Activated CD8-positive, alpha-beta memory T cell treated with anti-CD3 and anti-CD28 coated beads, Interleukin-2, amount 50 U/mL, for 4 hours (primary cell): ENCODE measurements at places on chromosomes 11 and 22.
A peak's percentile ranks its signal among the peaks of the same experiment; 100 is the strongest.

- no peak for DNase-seq
Measured at GRCh38 chr11:7332451-7332850, 80.7 kb downstream of the SYT9 start.

DNA sequence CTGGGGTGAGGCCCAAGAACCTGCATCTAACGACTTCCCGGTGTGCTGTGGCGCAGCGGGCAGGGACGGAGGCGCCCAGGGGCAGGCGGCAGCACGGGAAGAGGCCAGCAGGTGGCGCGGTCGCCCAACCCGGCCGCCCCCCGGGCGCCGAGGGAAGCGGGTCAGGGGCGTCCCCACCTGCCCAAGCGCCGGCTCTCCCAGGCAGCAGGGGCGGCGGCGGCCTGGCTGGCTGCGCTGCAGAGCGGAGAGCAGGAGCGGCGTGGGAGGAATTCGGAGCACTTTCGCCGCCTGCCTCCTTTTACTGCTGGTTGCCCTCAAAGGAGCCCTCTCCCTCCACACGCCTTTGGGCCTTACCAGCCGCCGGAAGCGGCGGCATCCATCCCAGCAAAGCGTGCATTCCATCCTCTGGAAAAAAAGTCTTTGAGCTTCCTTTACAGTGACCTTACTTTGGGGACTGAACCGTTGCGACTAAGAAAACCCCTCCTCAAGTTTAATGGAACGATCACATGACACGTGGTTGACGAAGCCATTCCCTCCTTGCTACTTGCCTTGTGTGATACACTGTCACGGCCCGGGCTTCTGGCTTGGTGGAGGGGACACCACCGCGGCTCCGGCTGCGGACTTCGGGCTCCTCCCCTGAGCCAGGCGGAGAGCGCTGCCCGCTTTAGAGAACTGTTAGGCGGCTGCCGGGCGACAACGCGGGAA lies 106.8 kb upstream of the CLMP start:
- DNase-seq, result peak; percentile 66

GRCh38 chr11:40188848-40189247 lies 1270.6 kb downstream of the LRRC4C start:
- no peak for DNase-seq

DNA sequence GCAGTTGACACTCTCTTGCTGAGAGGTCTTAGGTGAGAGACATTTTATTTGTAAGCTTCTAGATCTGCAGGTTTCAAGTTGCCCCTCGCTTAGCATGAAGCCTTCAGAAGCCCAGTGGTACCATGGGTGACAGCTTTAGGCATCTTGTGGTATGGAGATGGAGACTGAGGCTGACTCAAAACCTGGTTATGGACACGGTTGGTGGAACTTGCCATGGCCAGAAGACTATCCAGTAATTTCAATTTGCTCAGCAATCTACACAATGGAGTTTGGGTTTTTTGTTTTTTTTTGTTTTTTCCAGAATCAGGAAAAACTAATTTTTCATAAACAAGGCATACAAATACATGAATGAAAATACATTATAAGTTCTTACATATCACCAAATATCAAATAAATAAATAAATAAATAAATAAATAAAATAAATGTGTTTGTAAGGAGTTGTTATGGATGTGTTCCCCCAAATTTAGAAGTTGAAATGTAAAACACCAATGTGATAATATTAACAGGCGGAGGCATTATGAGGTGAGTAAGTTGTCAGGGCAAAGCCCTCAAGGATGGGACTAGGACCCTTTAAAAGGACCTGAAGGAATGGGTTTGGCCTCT lies 22.6 kb downstream of the ETS1 start:
- no peak for DNase-seq

DNA sequence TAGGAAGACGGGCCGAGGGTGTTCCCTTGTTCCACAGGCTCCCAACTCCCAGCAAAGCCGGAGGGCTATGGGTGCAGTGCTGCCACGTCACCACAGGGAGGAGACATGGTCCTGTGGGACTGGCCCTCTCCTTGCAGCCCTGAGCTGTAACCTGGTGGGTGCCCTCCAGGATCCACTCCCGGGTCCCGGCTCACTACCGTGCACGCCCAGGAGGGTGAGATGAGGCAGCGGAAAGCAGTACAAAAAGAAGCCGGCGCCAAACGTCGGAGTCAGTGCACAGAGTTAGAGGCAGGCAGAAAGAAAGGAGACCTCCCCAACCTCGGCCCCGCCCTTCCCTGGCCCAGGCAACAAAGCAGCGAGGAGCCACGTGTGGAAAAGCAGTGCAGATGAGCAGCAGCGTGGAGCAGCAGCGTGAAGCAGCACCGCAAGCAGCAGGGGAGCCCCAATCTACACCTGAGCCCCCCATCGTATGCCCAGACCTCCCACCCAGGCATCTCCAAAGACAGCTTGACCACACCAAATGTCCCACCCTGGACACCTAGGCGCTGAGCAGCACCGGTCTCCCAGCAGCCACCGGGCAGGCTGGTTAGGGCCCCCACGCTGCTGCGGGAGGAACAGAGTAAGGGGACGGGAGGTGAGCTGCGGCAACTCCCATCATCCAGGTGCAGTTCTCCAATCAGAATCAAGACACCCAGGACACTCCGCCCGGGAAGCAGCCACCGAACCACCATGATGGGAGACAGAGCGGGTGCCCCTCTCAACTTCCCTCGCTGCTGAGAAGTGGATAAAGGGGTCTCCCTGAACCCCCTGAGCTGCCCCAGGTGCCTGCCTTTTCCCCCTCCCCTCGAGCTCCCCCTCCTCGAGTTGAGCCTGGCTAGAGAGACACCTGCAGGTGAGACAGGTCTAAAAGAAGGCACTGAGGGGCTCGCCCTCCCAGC lies 28.8 kb downstream of the IGSF9B start:
- DNase-seq, result peak; percentile 69

DNA sequence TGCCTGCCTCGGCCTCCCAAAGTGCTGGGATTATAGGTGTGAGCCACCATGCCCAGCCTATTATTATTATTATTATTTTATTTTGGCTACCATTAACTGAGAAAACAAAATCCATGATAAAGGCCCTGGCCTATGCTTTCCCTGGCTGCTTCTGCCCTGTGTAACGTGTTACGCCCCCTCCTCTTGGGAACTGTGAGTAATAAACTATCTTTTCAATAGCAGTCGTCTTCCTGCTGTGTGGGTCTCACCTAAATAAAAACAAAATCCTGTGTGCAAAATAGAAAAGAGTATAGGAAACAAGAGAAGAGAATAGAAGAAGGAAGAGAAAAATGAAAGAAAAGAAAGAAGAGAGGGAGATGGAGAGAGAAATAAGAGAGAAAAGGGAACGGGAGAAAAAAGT lies 237.0 kb downstream of the MIAT start:
- no peak for DNase-seq

- no peak for DNase-seq
Measured at GRCh38 chr11:118901494-118902335, 18.0 kb downstream of the CXCR5 start.

GRCh38 chr11:82701847-82702520 lies 31.7 kb downstream of the FAM181B start:
- no peak for DNase-seq

- DNase-seq, result no peak
Measured at GRCh38 chr22:29702931-29703501, 16.8 kb upstream of the CABP7 start.

DNA sequence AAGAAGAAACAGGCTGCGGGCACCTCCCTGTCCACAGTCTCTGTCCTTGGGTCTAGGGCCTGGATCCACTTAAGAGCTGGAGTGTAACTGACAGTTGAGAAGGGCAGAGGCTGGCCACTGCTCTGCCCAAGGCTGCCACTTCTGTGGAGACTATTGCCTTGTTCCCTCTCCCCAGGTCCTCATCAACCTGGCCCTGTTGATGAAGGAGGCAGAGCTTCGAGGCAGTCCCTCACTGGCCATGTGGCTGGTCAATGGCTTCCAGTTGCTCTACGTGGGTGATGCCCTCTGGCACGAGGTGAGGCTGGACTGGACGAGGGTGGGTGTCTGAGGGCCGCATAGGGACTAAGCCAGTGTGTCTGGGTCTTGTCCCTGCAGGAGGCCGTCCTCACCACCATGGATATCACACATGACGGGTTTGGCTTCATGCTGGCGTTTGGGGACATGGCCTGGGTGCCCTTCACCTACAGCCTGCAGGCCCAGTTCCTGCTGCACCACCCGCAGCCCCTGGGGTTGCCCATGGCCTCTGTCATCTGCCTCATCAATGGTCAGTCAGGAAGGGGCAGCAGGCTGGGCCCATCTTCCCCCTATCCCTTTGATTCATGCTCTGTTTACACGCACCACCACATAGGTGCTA lies 2.8 kb downstream of the ZNHIT2 start:
- no peak for DNase-seq

DNA sequence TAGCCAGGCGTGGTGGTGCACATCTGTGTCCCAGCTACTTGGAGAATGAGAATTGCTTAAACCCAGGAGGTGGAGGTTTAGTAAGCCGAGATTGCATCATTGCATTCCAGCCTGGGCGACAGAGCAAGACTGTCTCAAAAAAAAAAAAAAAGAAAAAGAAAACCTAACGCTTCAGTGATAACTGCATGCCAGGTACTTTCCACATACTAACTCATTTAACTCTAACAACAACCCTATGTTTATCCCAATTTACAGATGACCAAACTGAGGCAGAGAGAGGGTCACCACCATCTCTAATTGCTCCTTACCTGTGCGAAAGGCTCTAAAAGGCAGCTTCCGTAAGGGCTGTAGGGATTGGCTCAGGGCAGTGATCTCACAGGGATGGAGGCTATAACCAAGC lies 11.6 kb downstream of the PISD start:
- no peak for DNase-seq

DNA sequence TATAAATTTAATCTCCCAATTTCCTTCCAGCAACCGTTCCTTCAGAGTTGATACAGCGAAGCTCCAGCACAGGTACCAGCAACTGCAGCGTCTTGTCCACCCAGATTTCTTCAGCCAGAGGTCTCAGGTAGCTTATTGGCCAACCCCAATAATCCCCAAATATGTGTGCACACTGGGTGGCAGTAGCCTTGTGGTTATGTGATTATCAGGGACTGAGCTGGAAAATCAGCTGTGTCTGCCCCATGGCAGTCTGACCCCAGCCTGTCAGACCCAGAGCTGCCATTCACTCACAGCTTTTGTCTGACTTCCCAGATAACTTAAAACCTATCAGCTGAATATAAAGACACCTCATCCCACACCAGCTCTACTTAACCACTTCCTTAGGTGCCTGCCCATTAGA lies 2.0 kb downstream of the HSCB start:
- DNase-seq, result no peak

DNA sequence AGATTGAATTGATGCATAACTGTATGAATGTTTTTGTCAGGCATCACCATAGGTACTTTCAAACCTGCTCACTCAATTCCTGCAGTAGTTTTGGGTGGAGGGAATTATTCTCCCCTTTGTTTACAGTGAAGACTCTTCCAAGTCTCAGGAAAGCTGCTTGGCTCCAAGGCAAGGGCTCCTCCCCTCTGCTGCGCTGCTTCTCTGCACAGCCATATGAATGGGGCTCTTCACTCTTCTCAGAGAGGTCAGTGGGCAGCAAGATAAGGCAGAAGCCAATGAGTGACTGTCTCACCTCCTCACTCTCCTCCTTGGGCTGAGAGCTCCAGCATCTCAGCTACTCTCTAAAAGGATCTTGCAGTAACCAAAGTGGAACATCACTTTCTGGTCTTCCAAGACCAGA lies 165.7 kb upstream of the TTC12 start:
- DNase-seq, result no peak

DNA sequence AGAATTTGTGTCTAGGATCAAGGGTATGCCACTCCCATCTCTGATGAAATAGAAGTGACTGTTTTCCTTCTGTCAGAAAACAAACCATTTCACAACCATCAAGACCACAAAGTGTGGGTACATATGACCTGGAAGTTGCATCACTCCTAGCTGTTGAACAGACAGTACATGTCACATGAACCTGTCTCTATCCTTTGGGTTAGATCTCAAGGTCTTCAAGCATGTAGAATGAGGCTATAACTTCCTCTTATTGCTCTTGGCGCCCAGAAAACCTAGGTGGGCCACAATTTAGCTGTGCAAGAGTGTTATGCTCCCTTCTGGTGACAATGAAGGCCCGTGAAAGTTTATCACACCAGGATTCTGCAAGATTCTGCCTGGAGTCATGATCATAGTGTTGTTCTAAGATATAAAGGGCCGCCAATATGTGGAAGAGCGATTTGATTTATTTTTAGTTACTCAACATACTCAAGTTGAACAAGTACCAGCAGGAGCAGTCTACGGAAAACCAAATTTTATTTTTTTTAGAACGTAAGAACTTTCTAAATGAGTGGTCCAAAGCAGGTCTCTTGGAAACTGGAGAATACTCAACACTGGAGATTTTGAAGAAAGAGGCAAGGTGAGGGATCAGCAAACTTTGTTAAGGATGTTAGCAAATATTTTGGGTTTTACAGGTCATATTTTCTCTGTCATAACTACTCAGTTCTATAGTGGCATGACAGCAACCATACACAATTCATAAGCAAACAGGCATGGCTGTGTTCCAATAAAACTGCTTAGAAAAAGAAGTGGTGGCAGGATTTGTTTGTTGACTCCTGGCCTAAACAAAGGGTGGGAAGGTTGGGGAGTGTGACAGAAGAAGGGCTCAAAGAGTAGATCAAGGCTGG lies 101.8 kb downstream of the USP35 start:
- no peak for DNase-seq

- no peak for DNase-seq
Measured at GRCh38 chr11:24890426-24890825, 393.6 kb downstream of the LUZP2 start.

DNA sequence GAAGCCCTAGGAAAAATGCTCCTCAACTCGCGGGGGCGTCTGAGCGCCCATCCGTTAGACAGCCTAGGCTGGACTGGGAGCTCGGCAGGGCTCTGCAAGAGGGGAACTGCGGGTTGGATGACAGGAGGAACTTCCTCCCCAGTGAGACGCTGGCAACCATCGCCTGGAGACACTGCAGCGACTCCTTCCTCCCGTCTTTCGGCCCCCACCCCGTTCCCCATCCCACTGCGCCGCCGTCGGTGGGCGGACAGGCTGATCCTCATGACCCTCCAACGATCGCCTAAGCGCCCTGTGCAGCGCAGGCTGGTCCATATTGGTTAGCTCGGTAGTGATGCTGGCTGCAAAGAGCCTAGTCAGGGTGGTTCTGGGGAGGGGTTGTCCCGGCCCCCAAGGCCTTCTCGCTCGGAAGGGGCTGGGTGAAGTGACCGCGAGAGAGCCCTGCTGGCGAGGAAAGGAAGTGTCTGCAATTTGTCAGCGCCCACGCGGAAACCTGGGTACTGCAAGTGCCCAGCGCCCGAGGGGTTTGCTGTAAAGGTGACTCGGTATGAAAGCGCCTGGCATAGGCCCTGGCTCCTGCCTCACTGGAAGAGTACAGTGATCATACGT lies 638 bp downstream of the NRGN start:
- peak; percentile 56 for DNase-seq

- no peak for DNase-seq
Measured at GRCh38 chr22:21921729-21922128, 30.9 kb downstream of the PPM1F start.

- no peak for DNase-seq
Measured at GRCh38 chr11:103944251-103944940, 92.0 kb upstream of the DDI1 start.

GRCh38 chr11:43789700-43790443 lies 90.8 kb upstream of the ALKBH3 start:
- no peak for DNase-seq
